KG1 (cell line): ENCODE measurements at places on chromosomes 11 and 22.

DNA sequence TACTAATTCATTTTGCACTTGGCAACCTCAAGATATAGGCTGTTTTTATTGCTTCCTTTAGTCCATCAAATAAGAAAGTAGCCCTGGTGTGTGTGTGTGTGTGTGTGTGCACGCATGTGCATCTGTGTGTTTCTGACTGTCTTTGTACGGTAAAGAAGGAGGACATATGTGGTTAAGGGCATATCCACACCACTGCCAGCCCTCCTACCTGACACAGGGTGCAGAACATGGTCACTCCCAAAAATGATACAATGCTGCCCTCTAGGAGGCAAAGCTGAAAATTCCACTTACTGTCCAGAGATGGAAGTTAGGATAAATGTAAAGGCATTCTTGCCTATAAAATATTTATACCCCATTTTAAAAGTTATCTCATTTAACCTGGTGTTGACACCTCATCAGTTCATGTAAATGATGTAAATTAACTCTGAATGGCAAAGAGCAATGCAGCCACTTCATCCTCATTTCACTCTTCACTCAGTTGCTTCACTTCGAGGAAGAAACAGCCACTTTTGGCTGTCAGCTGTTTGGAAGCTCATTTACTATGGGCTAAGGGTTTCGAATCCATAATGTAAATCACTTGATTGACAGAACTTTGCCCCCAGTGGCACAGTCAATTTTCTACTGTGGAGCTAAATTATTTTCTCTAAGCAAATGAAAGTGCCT is 83.1 kb upstream of the MTNR1B start:
- DNase-seq, result peak; percentile 63

- DNase-seq, result no peak
These were observed 12.0 kb upstream of the LAYN start for GRCh38 chr11:111528557-111528956.

- no peak for DNase-seq
These were observed 205.0 kb downstream of the FAM76B start for GRCh38 chr11:95584589-95584988.

GRCh38 chr11:68962527-68963250 is 18.1 kb downstream of the MRGPRD start:
- no peak for DNase-seq

GRCh38 chr11:2930704-2931419 is 1.6 kb upstream of the PHLDA2 start:
- DNase-seq, result no peak

GRCh38 chr22:39446239-39446721 is 10.5 kb upstream of the MGAT3 start:
- DNase-seq, result no peak

GRCh38 chr11:976431-977160 is 50.9 kb downstream of the AP2A2 start:
- DNase-seq, result no peak

GRCh38 chr11:113113801-113114704 is 152.8 kb downstream of the NCAM1 start:
- DNase-seq, result no peak
